NCI-H1417 treated with DMSO at 0.1 percent for 48 hours (cell line): ENCODE measurements at places on chromosomes 1 and 21.

DNA sequence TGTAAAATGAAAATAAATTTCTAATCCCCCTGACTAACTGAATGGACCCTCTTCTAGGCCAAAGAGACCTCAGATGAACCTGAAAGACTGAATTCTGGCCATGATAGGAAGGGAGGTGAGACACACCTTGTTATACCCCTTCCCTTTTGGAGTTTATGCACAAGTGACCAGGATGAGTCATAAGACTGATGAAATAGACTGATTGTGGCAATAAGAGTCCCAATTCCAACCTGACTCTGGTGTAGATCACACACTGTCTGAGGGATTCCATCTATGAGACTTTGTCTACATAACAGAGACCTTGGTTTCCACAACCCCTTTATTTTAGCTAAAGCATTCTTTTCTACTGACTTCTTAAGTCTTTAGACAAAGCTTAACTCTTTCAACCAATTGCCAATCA is 13.5 kb upstream of the OR2G2 start:
- no peak for DNase-seq

DNA sequence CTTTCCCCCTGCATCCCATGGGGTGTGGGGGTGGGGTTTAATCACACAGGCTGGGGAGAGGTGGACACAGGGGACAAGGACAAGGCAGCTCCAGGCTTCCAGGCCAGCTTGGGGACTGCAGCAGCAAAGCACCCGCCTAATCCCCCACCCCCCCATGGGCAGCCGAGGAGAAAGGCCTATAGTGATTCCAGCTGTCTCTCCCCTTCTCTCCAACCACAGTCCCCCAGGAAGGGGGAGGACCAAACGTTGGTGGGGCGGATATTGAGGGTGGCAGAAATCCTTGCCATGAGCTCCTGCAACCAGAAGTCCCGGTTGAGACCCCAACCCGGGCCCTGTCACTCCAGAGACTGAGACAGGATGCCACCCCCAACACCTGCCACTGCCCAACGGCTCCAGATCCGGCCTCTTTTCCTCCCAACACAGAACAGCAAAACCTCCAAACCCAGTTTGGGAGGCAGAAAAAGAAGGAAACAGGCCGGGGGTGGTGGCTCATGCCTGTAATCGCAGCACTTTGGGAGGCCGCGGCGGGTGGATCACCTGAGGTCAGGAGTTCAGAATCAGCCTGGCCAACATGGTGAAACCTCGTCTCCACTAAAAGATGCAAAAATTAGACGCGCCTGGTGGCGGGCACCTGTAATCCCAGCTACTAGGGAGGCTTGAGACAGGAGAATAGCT is 1.7 kb downstream of the EPHA2 start:
- no peak for DNase-seq

GRCh38 chr1:228181645-228182034 is 16.0 kb downstream of the IBA57 start:
- DNase-seq = no peak

- DNase-seq = no peak
Measured at GRCh38 chr1:41513383-41513735, 28.9 kb upstream of the EDN2 start.

- no peak for DNase-seq
Measured at GRCh38 chr1:207898260-207898659, 12.7 kb downstream of the CD34 start.

DNA sequence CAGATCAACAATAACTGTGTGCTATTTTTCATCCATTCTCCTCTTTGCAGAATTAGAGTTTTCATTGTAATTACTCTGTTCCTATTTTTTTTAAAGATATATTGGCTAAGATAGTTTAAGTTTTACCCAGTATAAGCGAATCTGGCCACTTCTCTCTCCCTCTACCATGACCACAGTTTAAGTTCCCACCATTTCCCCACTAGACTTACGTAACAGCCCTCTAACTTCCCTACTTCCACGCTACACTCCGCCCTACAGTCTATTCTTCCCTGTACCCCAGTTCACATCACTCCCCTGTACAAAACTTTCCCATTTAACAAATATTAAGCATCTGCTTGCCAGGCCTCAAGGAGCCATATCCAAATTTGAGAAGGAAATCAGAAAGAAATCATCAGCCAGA is 16.5 kb downstream of the CTSK start:
- DNase-seq = no peak

DNA sequence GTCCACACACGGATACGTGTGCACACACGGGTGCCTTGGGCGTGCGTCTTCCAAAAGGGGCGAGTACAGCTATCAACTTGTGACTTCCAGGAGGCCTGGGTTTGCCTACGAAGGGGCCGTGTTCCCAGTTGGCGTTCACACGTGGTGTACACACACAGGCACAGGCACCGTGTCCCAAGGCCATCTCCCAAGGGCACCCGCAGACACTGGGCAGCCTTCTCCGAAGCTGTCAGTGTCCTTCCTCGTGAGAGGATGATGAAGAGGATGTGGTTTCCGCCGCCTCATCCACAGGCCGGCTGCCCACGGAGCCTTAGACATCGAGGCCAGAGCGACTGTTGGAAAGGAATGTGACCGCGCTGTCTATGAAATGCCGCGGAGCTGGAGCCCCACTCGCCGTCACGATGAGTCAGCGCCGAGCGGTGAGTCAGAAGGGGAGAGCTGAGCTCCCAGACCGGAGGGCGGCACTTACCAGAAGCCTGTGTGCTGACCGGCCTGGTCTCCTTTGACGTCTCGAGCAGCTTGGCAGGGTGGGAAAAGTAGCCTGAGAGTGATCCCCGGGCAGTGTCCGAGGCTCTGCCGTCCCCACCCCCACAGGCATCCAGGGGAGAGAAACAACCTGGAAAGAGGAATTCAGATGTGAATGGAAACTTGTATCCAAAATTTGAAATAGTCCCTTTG is 141.4 kb upstream of the ARHGEF16 start:
- DNase-seq = no peak

DNA sequence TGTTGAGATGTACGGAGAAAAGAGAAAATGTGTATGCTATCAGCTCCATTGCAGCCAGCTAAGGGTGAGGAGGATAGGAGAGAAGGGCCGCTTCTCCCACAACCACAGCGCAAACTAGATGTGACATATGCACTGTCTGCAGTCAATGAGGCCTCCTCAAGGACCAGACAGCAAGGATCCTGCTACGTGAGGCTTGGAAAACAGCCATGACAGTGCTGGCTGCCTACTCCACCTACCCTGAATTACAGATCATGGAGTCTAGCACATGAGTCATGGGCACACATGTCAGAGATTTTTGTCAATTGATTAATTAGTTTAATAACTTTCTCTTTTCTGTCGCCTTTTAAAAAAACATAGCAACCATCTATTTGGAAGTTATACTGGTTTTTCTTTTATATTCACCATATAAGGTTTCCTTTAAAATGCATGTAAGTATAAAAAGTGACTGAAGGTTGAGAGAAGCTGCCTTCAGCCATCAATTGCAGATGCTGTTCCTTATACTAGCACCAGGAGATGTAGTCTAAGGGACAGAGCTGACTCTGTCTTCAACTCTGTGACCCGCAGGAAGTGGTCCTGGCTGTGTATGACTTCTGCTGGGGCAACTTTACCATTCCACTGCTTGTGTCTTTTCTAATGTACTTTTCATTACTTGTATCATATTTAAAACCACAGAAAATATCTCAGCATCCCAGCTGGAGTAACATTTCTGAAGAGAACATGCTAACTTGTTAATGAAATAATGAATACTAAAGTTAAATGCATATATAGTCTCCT is 3.1 kb downstream of the VPS26C start:
- DNase-seq = no peak

DNA sequence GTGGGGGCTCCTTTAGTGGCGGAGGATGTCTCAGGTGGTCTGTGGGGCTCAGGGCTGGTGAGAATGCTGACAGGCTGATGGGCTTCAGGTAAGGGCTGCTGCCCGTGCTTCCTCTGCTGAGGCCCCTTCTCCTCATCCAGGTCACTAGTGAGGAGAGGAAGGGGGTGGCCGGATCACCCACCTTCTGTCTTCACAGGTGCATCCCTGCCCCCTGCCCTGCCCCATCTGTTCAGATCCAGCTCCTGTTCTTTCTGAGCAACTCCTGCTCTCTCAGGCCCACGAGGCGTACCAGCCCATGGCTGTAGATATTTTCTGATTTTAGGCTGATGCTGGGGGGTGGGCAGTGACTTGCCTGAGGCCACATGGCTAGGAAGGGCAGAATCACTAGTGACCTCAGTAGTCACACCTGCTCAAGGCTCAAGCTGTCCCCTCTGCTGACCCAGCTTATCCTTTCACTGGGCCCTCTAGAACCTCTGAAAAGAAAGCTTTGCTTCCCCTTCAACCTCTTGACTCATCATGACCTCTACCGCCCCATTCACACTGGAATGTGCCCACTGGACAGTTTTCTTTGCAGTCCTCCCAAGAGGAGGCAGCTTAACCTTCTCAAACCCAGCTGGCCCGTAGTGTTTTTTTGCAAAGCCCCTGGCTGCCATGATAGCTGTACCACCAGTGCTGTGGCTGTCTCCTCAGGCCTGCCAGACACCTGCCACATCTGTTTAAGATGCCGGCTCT is 14.8 kb downstream of the DCST2 start:
- DNase-seq = no peak
